ENCODE measurements at places on chromosomes 2 and 18.

- no peak for DNase-seq
These were observed 308.0 kb upstream of the STON1 start for GRCh38 chr2:48221846-48222516.

DNA sequence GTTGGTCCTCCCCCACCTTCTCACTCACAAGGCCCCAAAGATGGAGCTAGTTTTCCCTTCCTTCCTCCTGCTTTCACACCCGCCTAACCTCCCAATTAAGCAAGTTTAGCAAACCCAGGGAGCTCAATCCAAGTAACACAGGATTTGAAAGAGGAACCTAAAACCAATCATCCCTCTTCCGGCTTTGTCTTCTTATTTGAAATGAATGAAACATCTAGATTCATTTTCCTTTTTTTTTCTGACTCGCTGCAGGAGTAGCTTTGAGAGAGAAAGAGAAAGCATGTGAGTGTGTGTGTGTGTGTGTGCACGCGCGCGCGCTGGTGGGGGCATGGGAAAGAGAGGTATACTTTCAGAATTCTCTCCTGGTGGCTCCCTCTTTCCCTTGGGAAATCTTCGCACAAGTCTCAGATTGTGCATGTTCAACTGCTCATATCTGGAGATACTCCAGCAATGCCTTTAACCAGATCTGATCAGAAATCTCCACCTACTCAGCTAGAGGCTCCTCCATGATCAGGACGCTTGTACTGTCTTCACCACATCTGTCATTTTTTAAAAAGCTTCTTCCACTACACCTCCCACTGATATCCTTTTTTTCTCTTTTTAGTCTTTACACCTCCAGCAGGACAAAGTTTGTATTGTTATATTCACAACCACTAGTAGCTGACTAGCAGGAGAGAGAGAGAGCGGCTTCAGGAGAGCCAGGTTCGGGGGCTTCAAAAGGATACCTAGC is 1.7 kb downstream of the SLC8A1 start:
- no peak for DNase-seq

- DNase-seq, result no peak
These were observed 1.7 kb upstream of the POLR2D start for GRCh38 chr2:127859712-127860085.

GRCh38 chr2:129193961-129194360 is 785.5 kb upstream of the RAB6C start:
- no peak for DNase-seq

DNA sequence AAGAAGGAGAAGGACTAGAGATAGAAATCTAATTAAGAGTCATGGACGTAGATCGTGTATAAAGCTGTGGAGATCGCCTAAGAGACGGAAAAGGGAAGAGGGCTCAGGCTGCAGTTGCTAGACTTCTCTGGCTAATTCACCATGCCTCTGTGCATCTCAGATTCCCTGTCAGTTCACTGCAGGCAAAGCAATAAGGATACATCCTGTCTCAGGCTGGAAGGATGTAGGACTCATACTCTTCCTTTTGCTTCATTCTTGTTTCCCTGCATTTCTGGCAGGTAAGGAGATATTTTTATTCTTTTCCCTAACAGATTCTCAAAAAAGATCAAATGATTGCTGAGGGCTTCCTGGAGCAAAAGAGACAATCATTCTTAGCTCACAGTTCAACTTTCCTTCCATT is 112.5 kb downstream of the AP1S3 start:
- DNase-seq, result no peak

DNA sequence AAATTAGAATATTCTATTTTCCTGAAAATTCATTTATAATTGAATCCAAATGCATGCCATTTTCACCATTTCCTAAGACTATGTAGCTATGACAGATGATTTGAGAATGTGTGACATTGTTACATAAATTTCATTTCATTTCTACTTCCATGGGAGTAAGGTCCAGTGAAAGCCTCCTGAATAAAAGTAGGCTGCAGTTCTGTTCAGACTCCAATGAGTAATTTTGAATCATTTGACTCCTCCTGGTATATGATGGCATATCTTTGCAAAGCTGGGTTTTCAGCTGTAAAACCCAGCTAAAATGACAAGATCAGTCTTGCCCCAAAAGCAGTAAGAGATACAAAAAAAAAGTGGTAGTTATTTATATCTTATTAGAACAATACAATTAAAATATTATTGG is 101.0 kb upstream of the DNAJC10 start:
- DNase-seq, result no peak

DNA sequence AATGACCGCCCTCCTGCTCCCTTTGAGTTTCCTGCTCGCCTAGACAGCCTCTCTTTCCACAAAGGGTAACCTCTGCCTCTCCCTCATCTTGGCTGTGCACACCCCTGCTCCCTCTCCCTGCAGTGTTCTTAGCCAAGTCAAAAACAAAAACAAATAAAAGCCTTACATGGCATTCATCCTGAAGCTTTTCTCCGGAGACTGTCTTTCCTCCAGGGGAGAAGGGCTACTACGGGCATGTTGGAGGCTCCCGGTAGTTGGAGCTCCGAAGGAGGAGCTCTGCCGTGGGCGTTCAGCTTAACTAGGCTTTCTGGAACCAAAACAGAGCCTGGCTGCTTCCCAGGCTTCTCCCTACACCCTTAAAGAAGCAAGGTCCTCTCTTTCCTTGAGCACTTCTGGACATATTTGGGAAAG is 104.2 kb downstream of the TPGS2 start:
- no peak for DNase-seq

DNA sequence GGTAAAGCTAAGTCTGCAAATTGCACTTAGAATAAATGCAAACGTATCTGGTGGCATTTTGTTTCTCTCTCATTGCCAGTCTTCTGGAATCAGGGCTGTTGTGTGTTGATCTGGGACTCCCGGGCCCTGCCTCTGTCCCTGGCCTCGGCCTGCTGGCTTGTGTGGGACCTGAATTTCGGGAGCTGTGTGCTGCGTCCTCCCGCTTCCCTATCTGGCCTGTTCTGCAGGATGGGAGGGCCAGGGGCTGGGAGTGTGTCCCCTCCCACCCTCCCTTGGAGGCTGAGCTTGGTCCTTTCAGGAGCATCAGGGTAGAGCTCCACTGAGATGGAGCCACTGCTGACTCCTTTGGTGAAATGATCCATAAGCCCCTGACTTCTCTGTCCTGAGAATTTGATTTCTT is 118.5 kb downstream of the ACKR3 start:
- DNase-seq, result no peak

GRCh38 chr2:200221055-200221955 is 85.2 kb upstream of the SPATS2L start:
- DNase-seq, result no peak

Measured in C1 segment of cervical spinal cord (tissue), 14 donors.